ENCODE measurements at places on chromosomes 4 and X.

DNA sequence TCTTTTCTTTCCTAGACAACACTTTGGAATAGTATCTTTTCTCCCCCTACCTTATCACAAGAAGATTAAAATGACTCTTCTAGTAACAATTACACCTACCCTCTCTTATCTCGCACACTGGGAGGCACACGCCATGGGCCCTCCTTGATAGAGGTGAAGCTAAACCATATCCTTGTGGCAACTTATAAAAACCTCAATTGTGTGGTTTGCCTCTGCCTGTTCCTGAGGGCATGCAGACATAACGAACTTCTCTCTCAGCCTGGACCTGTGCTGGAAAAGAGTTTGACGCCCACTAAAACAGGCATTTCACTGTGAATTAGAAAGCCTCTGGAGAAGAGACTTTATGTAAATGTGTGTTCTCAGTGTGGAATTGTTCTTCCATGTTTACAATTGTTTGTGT is 141.2 kb downstream of the NDST3 start:
- DNase-seq: no peak

- DNase-seq: no peak
Measured at GRCh38 chrX:15430584-15430983, 46.4 kb upstream of the VEGFD start.

GRCh38 chr4:153111426-153112040 is 92.7 kb upstream of the TRIM2 start:
- no peak for DNase-seq

- no peak for DNase-seq
Measured at GRCh38 chr4:132328761-132329160, 820.3 kb upstream of the PCDH10 start.

DNA sequence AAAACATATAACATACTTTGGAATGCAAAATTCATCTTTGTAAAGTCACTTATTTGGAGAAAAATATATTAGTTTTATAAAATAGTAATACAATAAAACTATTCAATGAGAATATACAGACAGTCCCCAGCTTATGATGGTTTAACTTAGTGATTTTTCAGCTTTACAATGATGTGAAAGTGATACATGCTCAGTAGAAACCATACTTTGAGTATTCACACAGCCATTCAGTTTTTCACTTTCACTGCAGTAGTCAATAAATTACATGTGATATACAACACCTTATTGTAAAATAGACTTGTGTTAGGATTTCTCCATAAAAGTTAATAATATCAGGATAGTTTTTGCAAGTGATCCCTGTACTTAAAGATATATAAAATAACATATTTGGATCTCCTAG is 436.0 kb downstream of the CENPC start:
- no peak for DNase-seq

- DNase-seq: no peak
Measured at GRCh38 chr4:122876456-122876855, 45.9 kb downstream of the NUDT6 start.

GRCh38 chr4:155667222-155667567 is 547 bp downstream of the GUCY1A1 start:
- DNase-seq: peak; percentile 72

GRCh38 chr4:53562409-53562808 is 28.9 kb downstream of the LNX1 start:
- no peak for DNase-seq

GRCh38 chr4:100022792-100023222 is 72.7 kb upstream of the H2AZ1 start:
- no peak for DNase-seq

DNA sequence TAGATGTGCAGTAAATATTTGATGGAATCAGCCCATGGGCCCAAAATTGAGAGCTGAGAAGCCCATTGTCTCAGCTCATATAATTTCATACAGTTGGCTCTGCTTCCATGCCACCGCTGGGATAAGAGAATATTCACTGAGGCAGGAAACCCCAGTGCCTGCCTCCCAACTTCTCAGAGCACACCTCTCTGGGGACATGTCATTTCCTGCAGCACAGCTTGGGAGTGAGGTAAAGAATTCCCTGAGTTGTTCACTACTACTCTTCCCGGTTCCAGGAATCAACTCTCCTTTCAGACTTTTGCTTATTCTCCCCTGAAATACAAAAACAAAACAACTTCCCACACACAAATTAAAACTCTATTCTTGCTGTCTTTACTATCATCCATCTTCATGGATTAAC is 389.3 kb downstream of the MAPK10 start:
- DNase-seq: no peak

GRCh38 chr4:14223461-14223860 is 595.9 kb upstream of the BOD1L1 start:
- no peak for DNase-seq

DNA sequence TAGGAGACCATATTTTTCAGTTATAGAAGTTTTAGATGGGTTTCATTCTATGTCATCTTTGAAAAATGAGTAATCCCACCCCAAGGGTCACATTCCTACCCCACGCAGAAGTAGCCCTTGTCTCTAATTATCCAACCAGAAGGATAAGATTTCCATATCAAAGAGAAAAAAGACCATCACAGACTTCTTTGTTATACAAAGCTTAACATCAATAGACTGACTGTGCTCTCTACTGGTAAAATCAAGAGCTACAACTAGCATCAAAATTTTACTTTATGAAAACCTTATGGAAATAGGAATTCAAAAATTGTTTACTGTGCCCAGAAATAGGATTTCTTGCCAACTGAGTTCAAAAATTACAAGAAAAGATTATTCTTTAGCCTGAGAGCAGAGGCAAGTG is 24.9 kb downstream of the TNMD start:
- DNase-seq: no peak

- DNase-seq: no peak
Measured at GRCh38 chr4:5421416-5421815, 286.9 kb downstream of the EVC2 start.

GRCh38 chr4:151323667-151324066 is 1.7 kb downstream of the SH3D19 start:
- no peak for DNase-seq

DNA sequence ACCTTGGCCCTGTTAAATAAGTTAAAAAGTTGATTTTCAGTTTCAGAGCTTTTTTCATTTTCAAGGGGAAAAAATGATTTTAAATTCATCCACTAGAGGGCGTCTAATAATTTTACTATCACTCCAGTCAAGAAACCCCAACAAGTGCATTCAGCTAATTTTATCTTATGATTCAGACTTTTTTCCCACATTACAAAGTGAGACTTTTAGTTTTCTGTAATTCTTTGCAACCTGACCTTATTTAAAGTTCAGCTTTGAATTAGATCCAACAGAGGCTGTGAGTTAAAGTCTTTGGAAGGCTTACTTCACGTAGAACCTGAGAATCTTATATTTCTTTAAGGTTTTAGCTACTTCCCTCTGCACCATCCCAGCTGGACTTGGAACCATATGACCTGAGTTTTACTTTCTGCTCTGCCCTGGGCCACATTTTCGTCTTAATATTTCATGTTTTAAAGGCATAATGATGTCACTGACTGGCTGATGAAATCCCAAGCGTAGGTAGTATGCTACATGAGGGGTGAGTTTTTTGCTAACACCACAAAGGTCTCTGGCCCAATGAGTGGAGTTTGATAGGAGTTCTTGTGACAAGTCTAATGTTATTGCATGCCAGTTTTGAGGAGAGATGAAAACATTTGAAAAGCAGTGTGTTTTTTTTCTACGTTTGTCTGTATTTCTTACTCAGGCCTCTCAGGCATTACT is 7.2 kb downstream of the GNRHR start:
- DNase-seq: no peak

DNA sequence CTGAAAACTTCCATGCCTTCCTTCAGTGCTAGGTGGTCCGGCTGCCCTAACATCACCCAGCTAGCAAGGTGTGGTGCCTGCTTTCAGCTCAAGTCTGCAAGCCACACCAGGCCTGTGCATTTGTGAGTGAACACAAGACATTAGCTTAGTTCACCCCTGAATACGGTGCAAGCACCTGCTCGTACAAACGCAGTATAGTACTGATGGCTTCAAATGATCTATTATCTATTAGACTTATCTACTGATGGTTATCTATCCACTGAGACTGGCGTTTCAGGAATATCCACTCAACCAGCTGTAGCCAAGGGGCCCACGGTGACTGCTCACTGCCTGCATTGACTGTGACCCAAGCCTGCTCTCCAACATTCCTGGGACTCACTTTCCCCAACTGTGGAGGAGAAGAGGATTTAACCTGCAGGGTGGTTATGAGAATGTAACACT is 155.9 kb downstream of the SHOX start:
- DNase-seq: no peak

GRCh38 chrX:10634392-10635161 is 14.2 kb upstream of the MID1 start:
- DNase-seq: no peak

DNA sequence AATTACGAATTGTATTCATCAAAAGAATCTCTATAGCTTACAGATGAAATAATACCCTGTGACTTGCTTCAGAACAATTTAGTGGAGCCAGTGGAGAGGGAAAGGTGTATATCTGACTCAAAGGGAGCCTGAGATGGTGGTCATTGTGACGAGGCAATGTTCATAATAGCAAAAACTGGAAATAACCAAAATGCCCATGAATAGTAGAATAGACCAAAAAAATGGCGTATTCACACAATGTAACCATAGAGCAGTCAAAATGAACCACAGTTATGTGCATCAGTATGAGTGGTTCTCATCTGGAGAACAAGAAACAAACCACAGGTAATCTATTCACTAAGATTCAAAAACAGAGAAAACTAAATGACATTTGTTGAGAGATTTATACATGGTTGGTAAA is 125.3 kb upstream of the CLNK start:
- no peak for DNase-seq

GRCh38 chr4:6674500-6675149 is 19.1 kb upstream of the S100P start:
- DNase-seq: no peak

DNA sequence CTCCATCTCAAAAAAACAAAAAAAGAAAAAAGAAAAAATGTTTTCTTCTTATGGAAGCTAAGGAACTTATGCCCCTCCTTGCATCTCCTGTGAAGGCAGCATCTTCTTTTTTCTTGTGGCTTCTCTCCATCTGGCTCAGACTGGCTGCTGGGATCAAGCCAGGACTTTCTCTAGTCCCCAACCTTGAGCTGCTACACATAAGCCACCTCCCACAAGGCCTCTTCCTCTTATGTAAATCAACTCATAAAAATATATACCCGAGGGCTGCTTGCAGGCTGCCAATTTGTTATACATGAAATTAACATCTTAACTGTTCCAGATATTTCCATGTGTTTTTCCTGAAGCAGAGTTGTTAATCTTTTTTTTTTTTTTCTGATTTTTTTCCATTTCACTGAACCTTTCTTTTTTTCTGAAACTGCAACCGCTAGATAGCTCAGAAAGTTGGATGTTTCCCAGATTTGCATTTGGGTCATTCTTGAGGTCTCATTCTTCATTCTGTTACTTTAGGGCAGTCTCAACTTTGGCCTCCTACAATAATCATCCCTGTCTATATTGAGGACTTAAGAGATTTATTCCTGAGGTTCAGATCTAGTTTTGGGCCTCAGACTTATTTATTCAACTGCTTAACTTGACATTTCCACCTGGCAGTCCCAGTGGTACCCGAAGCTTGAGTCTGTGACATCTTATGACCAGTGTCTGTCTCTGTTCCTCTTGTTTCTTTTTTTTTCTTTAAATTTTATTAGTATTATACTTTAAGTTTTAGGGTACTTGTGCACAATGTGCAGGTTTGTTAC is 10.3 kb downstream of the SNX25 start:
- peak; percentile 84 for DNase-seq

- DNase-seq: no peak
Measured at GRCh38 chr4:118999919-119000318, 111.3 kb downstream of the SYNPO2 start.
